ENCODE measurements at places on chromosomes 7 and 10. TPM values are rescaled to one million over a fixed set of nuclear protein-coding genes. Genes with fewer than 3 reads are reported as not detected.

Gene PPP1R17
- total RNA-seq: not detected

Gene DENND2A
- total RNA-seq: 8.9 TPM

Gene CC2D2B
- not detected for total RNA-seq

Gene FEZF1
- total RNA-seq: not detected

Gene SHTN1
- 9.0 TPM for total RNA-seq

Measured in PC-3 (cell line).